Activated naive CD8-positive, alpha-beta T cell treated with anti-CD3 and anti-CD28 coated beads, Interleukin-2, amount 10 ng/mL, durations not matched to agents 7 days and 5 days (primary cell): ENCODE measurements at places on chromosomes 2 and 18. TPM values are rescaled to one million over a fixed set of nuclear protein-coding genes. Genes with fewer than 3 reads are reported as not detected.

GRCh38 chr2:212766921-212767320, 228.3 kb upstream of the ERBB4 start:
- DNase-seq, result no peak

DNA sequence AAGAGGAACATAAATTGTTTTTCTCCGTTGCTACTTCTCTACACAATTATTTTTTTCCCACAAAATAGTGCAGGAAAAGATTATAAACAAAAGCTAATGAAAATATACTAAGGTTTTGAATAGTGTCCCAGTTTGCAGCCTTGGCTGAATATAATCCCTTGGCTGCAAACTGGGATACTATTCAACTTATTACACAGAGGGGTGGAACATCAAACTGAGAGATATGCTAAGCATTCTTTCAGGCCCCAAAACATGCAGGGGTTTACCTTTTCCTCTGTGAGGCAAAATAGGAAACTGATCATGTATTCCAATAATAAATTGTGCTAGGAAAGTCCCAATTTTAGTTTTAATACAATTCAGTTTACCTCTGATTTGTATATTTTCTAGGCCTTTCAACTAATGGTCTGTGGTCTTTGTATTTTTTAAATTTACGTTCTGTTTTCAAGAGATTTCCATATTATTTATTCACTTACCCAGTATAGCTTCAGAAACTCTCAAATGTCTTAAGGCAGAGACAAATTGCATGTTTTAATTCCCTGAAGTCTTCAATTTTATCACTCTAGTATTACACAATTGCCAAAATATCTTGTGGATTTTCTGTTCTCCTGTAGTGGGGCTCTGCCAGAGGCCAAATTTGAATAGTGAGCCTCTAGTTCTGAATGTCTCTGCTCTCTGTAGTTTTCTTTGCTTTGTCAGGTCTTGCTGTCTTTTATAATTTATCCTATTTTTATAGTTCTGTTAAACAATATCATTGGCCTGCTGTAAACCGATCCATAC, 63.9 kb downstream of the PPP1R1C start:
- DNase-seq, result no peak

PKDCC gene
- not detected for total RNA-seq

RNF125 gene
- total RNA-seq, result 29.0 TPM

DNA sequence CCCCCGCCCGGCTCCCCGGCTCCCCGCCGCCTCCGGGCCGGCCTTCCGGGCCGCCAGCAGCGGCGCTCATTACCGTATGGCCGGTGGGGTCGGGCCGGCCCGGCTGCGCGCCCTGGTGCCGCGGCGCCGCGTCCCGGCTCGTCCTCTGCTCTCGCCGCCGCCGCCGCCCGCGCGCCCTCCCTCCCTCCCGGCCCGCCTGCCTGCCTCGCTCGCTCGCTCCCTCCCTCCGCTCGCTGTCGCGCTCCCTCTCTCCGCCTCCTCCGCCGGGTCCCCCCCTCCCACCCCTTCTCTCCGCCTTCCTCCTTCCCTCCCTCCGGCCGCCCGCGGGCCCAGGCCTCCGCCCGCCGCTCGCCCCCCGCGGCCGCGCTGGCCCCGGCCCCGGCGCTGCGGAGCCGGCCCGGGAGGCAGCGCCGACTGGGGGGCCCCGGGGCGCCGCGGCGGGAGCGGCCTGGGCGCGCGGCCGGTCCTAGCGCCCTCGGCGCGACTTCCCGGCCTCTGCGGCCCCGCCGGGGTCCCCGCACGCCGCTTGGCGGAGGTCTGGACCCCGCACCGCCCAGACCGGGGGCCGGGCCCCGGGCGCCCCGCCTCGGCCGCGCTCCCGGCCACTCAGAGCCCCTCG, at the start of gene DNMT3A:
DNMT3A (minus strand) TSS at position 173 of the 619 bp plus-strand sequence. CDS start 27,941 bp downstream, outside the sequence.
- DNase-seq, result peak; percentile 74

GREB1 gene
- total RNA-seq, result 0.28 TPM

- DNase-seq, result no peak
These were observed 24.6 kb downstream of the PTRHD1 start for GRCh38 chr2:24768601-24769000.

AQP12B gene
- not detected for total RNA-seq

DNA sequence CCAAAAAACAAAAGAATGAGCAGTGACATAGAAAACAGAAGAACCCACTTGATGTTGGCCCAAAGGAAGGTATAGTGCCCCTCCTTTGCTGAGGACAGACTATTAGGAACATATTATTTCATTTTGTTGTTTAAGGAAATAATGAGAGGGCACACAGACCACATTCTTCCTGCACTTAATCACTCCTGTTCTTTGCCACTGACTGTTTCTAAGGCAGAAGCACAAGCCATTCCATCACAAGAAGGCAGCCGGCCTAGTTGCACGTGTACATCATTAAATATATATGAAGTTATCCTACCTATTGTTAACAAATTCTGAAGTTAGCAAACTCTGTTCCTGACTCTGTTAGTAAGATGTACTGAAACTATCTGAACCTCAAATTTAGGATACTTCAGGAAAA, 110.0 kb downstream of the LNPK start:
- no peak for DNase-seq

GRCh38 chr2:136126421-136126926, 8.5 kb upstream of the CXCR4 start:
- DNase-seq, result no peak

GRCh38 chr2:109382951-109383350, 230.8 kb downstream of the SEPTIN10 start:
- peak; percentile 11 for DNase-seq

ZNF892 gene
- 4.4 TPM for total RNA-seq

DNA sequence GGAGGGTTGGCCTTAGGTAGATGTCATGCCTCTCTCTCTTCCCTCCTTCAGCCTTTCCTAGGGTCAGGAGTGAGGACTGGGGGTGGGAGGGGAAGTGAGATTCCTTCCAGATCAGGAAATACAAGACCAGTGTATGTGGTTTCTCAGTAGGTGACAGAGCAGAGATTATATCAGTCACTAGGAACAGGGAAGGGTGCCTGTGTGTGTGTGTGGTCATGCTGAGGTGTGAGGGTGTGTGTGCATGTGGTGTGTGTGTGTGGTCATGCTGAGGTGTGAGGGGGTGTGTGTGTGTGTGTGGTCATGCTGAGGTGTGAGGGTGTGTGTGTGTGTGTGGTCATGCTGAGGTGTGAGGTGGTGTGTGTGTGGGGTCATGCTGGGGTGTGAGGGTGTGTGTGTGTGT, 259.8 kb downstream of the LOXHD1 start:
- no peak for DNase-seq

GRCh38 chr2:159030674-159031380, 62.4 kb downstream of the TANC1 start:
- no peak for DNase-seq

- no peak for DNase-seq
These were observed 159.3 kb upstream of the RND3 start for GRCh38 chr2:150646746-150647145.

EFR3B gene
- total RNA-seq, result 0.11 TPM

IL37 gene
- not detected for total RNA-seq

- no peak for DNase-seq
These were observed 191.1 kb downstream of the STK39 start for GRCh38 chr2:168056242-168056787.

GRCh38 chr2:214575030-214575429, 164.2 kb downstream of the VWC2L start:
- DNase-seq, result no peak

DNA sequence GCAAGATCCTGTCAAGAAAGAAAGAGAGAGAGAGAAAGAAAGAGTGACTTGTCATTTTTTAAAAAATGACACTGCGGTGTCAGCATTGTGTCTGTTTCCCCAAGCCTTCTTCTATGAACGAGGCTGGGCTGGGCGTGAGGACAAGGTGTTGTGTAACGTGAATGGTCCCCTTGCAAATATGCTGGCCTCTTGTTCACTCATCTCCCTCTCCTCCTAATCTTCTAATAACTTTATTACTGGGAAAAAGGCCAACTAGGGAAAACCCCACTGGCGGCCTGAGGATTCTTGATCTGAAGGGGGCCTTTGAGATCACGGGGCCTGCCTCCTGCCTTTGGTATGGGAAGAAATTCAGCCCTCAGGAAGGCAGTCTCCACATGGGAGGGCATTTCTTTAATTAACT, 163.1 kb downstream of the MIB1 start:
- no peak for DNase-seq

GRCh38 chr2:84959095-84959565, 11.8 kb upstream of the KCMF1 start:
- DNase-seq, result peak; percentile 4

DNA sequence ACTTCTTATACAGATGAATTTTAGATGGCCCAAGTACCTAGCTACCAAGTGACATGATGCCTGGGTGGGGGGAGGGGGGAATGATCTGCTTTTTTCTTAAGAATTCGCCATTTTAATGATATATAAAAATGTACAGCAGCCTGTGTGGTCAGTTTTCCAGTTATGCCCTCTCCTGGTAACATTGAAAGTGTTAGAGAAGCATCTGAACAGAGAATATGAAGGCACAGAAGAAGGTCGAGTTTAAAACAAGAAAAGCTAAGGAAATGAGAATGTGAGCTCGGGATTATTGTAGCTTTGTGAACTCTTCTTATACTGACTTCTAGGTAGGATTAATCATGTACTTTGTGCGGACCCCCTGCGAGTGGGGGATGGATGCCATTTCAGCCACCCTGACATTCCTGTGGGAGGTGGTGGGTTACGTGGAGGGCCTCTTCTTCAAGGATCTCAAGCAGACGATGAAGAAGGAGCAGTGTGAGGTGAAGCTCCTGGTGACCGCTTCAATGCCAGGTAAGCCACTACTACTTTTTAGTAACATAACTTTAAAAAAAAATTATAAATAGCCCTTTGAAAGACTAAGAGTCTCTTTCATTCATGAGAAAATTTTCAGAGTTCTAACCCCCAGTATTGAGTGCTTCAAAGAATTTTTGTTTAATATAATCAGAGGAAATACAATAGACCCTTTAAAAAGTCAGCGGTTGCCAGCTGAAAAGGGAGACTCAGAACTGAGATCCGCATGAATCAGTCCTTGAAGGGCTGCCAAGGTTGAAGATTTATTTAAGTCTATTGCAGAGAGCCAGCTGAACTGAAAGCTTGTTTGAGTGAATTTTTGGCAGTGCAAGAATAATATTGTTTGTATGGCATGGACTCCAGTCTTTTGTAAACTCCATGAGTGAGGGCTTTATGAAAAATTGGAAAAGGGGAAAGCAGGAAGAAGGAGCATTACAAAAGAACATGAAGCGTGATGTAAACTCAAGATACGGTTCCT, 68.6 kb upstream of the RPE start:
- no peak for DNase-seq

DNA sequence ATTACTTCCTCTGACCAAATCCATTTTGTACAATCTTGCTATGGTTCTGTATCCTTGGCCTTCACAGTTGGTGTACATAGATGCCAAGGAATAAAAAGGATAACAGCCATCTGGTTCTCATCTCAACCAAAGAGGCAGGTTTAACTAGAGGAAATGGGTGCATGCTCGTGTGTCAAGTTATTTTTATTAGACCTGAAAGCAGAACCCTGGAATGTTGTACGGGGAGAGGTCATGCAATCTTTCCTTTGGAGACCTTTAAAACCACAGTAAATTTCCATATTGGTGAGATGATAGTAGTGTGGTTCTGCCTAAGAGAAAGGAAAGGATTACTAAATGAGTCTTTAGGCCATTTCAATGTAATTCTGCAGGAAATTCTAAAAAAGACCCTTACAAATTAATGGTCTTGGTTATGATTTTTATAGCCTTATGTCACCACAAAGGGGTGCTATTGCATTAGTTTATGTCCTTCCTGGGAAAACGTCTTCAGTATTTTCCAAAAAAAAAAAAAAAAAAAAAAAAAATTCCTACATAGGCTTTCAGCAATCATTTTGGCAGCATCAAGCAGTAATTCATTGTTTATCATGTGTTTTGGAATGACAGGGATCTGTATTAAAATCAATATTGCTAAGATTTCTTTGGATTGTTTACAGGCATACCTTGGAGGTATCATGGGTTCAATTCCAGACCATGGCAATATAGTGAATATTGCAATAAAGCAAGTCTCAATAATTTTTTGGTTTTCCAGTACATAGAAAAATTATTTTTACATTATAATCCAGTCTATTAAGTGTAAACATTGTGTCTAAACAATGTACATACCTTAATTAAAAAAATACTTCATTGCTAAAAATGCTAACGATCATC, 270.8 kb downstream of the NYAP2 start:
- no peak for DNase-seq

- no peak for DNase-seq
These were observed 734.5 kb upstream of the ACVR2A start for GRCh38 chr2:147110317-147110716.

- no peak for DNase-seq
These were observed 72.2 kb downstream of the PLB1 start for GRCh38 chr2:28568036-28568435.

GRCh38 chr2:165837122-165837521, 43.1 kb upstream of the GALNT3 start:
- no peak for DNase-seq
